Stimulated activated CD8-positive, alpha-beta memory T cell treated with anti-CD3 and anti-CD28 coated beads, Interleukin-7, amount 100 ng/mL, for 1 hour (primary cell): ENCODE measurements at places on chromosomes 13 and 19.

DNA sequence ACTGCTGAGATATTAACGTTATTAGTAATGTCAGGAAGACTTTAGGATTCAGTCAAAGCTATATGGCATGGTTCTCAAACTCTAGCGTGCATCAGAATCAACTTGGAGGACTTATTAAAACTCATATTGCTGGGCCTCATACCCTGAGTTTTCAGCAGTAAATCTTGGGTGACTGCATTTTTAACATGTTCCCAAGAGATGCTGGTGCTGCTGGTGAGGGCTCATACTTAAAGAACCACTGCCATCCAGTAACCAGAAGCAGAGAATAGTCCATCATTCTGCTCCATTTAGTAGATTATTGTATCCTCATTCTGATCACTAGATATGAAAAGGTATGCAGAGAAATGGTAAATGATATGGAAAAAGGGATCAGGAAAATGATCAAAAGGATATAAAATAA, 7.9 kb downstream of the GPR12 start:
- DNase-seq = no peak

DNA sequence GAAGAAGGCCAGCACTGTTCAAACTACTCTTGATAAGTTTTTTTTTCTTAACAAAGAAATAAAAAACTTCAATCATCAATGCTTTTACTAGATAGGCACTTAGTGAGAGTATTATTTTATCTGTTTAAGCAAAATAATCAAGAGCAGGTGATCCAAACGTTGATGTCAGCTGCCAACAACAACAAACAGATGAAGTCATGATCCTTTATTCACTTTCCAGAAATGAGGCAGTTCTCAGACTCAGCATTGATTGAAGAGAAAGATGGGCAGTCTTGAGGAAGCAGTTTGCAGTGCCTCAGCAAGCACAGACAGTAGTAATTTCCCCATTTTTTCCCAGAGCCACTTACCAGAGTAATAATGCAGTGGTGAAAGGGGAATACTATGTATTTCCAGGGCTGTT, 38.4 kb upstream of the CSNK1A1L start:
- no peak for DNase-seq

GRCh38 chr13:102914339-102914930, 68.6 kb downstream of the ERCC5 start:
- DNase-seq = no peak

- no peak for DNase-seq
Measured at GRCh38 chr13:76883236-76883635, 3.0 kb downstream of the KCTD12 start.
